Panc1 (cell line): ENCODE measurements at places on chromosomes 11 and 22. TPM values are rescaled to one million over a fixed set of nuclear protein-coding genes. Genes with fewer than 3 reads are reported as not detected.

GRCh38 chr11:112285841-112286311, 25.2 kb upstream of the PLET1 start:
- DNase-seq: no peak

GRCh38 chr22:39703091-39703490, 132.5 kb downstream of the CACNA1I start:
- no peak for DNase-seq

Gene TNNT3
- 0.41 TPM for total RNA-seq

DNA sequence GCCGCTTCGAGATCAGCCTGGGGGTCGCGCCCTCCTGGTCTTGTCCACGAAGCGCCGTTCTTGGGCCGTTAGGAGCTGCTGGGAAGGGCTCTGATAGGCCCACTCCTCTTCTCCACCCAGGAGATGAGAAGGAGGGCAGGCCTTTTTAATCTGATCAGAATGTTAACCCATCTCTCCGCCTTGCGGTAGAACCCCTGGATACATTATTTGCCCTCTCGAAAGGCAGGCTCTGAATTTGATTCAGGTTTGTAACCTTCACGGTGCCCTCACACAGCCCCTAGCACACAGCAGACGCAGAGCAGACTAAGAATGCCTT, at the start of gene CCDC83:
Gene CCDC83, plus strand, starts transcription at position 43 of the 316 bp plus-strand sequence. CDS start 9,741 bp downstream, outside the sequence.
- no peak for DNase-seq

DNA sequence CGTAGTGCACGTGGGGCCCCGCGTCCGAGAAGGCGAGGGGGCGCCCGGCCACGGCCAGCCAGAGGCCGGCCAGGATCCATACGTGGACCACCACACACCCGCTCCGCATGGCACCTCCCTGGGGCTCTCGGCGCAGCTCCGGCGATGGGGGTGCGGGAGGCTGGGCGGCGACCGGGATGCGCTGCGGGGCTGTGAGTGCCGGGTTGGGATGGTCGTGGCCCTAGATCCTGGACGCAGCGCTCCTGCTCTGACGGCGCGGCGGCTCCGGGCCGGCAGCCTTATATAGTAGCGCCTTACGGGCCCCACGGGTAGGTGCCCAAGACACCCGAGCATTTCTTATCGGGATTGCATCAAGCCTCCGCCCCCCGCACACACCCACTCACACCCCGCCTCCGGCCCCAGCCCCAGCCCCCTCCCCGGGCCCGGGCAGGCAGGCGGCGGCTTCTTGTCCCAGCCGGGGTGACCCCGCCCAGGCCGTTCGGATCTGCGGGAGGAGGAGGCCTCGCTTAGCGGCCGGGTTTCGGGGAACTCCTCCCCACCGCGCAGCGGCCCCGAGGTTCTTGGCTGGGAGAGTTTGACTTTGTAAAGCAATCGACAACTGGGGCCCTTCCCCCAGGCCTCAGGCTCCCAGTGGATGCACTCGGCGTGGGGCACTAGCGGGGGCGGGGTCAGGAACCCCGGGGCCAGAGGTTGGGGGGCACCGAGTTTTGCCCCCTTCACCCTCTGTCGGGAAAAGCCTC, at the start of gene FGF19:
Gene FGF19, minus strand, starts transcription at position 255 of the 740 bp plus-strand sequence. Its CDS starts 146 bp downstream, at position 109.
- no peak for DNase-seq

DNA sequence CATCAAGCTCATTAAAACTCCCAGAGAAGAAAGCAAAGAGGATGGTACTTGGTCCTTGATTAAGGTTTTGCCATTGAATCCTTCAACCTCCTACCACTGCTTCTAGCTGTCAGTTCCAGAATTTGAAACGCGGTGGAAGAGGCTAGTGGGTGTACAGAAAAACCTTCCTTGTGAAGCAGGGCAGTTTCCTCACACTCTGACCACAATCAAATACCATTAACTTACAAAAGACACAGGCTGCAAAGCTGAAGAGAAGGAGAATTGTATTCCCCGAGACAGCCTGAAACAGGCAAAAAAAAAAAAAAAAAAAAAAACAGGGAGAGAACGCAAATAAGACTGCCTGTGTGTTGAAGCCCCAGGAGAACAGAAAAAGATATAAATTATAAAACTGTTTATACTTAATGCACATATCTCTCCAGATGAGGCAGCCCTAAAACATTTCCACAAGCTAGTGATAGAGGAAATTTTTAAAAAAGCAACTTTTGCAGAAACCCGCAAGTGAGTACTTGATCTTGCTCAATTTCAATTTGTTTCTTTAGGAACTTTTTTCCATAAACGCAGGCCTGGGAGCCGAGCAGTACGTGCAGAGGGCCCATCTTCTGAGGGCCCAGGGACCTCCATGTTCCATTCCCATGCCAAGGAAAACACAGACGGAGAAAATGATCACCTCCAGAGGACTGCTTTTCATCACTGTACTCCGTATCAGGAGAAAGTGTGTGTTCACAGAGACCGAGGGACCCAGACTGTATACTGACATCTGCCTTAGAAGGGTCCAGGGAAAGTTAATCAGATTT, 218.7 kb upstream of the BLID start:
- no peak for DNase-seq

DNA sequence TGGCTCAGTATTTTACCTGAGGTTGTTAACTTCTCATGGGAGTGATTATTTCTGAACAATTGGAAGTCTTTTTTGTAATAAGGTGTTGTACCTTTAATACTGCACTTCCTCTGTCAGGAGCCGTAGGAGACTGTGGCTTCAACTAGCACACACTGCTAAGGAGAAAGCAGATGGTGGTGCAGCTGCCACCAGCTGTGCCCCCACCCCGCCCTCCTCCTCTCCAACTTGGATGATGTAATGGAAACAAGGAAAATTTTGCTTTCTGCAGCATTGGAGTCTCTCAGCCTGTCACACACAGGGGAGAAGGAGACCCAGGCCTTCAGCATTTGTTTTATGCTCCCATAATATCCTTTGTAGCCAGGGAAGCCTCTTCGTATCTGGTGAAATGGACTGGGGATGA, 91.2 kb downstream of the TEAD1 start:
- no peak for DNase-seq

Gene DEPDC7
- total RNA-seq: 7.5 TPM

Gene RASL10A
- 2.6 TPM for total RNA-seq

Gene ART1
- total RNA-seq: not detected
